RKO (cell line): ENCODE measurements at places on chromosomes 3 and 15.

GRCh38 chr15:56883088-56883487 is 35.4 kb upstream of the TCF12 start:
- no peak for DNase-seq

DNA sequence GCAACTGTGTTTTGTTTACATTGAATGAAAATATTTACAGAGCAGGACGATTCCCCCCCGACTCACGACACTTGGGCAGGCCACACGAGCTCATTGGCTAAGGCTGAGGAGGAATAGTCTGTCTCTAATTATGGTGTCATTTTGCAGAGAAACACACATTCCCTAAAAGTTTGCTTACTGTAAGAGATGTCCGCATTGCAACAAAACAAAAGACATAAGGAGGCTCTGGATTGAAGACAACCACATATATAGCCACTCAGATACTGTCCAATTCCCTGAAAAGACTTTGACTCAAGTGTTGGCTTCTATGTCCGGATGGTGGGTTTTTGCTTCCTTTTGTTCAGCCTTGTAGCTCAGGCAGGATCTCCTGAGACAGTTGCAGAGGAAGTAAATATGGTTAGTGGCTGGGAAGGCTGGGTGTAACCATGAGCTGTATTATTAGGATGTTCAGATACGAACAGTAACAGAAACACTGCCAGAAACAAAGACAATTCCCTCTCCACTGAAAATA is 170.4 kb downstream of the KLHL25 start:
- no peak for DNase-seq

GRCh38 chr3:58000306-58001085 is 7.7 kb upstream of the FLNB start:
- DNase-seq: no peak

GRCh38 chr3:4656059-4656458 is 162.9 kb downstream of the ITPR1 start:
- DNase-seq: peak; percentile 25

DNA sequence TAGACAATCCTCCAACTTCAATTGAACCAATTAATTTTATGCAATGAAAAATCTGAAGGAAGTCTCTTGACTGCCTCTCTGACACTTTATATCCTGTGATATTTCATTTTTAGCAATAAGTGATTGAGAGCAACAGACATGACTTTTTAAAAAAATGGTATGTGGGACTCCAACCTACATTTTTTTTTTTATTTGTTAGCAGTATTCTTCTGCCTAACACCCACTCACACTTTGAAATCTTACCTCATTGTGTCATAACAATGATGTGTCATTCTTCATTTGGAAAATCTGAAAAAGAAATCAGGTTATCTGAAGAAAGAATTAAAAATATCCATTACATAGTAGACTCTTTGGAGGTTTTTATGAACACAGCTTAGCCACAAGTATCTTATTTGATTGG is 541.3 kb upstream of the KCNMB2 start:
- no peak for DNase-seq

DNA sequence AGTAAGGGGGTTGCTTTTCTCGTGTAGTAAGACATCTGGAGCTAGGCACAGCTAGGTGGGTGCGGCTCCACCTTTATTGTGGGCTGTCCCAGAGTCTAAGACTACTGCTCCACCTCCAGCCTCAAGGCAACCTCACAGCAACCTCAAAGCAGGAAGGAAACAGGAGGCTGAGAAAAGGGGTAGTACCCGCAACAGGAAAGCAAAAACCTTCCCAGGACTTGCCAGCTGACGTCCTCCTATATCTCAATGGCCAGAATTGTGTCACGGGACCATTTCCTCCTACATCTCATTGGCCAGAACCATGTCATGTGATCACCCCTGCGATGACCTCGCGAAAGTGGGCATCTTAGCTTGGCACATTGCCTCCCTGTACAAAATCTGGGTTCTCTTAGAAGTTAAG is 4.3 kb upstream of the GPR160 start:
- DNase-seq: no peak

DNA sequence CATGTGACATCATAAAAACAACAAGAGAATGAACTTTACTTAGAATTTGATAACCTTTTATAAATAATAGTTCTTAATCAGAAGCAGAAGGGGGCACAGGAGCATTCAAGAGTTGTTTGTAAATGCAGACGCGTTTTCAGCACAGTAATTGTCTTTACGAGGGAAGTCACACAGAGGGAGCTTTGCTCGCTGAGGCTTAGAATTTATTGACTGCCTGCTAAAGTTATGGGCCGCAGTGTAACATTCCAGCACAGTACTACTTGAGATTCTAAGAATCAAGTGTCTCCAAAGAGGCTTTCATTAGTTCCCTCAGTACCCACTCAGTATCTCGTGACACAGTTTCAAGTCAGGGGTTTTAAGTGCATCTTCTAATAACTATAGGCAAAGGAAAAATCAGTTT is 288.7 kb downstream of the NR2F2 start:
- no peak for DNase-seq

DNA sequence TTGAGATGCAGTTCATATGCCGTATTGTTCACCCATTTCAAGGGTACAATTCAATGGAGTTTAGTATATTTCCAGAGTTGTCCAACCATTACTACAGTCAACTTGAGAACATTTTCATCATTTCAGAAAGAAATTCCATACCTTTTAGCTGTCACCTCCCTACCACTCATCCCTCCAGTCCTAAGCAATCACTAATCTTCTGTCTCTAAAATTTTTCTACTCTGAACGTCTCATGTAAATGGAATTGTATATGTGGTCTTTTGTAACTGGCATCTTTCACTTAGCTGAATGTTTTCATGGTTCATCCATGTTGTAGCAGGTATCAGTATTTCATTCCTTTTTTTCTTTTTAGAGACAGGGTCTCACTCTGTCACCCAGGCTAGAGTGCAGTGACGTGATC is 51.1 kb downstream of the CMTM7 start:
- DNase-seq: peak; percentile 22

DNA sequence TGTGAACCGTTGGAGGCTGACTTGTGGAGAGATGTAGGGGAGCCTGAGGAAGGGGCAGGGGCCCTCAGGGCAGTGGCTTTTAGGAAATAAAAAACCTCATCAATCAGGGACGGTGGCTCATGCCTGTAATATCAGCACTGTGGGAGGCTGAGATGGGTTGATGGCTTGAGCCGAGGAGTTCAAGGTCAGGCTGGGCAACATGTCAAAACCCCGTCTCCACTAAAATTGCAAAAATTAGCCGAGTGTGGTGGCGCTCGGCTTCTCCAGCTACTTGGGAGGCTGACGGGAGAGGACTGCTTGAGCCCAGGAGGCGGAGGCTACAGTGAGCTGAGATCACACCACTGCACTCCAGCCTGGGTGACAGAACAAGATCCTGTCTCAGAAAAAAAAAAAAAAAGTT is 7.6 kb downstream of the TTC23 start:
- DNase-seq: no peak

GRCh38 chr3:13577181-13578121 is 28.5 kb downstream of the FBLN2 start:
- no peak for DNase-seq

DNA sequence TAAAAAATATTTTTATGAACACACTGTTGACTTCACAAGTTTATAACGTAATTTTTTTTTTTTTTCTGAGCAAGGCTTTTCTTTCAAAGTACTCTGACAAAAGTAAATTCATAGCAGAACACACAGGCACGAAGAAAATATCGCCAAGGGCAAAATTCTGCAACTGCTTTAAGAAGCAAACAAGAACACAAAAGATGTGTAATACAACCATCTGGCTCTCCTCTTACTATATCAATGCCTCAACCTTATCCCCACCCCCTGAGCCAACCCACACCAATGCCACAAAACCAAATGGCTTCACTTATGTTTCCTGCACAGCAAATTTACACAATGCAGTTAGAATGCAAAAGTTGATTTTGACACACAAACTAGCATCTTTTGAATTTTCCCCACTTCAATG is 274.2 kb downstream of the FOXP1 start:
- no peak for DNase-seq

- no peak for DNase-seq
Measured at GRCh38 chr3:152292366-152292765, 23.6 kb downstream of the MBNL1 start.

GRCh38 chr3:102802819-102803420 is 368.1 kb downstream of the ZPLD1 start:
- DNase-seq: no peak

DNA sequence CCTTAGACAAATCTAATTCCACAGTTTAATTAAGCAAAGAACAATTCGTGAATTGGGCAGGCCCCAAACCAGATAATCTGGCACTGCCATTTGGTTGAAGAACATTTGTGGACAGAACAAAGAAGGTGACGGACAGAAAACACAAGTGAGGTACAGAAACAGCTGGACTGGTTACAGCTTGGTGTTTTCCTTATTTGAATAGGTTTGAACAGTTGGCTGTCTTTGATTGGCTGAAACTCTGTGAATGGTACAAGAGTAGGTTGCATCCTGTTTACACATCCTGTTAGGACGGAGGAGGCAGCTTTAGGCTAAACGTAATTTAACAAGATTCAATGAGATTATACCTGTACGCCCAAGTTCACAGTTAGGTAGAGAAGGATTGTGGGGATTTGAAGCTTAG is 114.4 kb downstream of the LPP start:
- DNase-seq: no peak

DNA sequence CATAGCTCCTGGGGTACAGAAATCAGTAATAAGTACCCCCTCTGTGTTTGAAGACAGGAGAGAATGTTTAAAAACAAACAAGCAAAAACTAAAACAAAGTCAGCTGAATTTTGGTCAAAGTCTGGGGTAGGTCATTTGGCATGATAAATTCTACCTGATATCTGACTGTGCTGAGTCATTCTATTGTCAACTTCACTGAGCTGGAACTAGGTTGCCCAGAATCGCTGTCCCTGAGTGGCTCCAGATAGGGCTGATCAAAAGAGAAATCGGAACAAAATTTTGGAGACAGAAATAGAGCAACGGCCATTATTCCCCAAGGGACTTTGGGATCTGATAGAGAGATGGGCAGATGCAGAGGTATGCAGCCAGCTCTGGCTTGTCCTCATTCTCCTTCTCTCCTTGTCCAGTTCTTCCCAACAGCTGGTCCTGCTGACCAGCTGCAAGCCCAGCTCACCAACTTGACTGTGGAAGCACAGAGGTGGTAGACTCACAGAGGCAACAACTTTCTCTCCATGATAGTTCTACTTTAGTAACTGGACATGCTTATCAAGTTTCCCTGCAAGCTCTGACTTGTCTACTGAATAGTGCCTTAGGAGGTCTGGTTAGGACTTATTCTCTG is 57.3 kb upstream of the MYRIP start:
- no peak for DNase-seq

GRCh38 chr3:149020839-149021252 is 29.5 kb downstream of the GYG1 start:
- DNase-seq: no peak

GRCh38 chr3:195583831-195584542 is at the start of gene APOD:
Gene APOD, minus strand, starts transcription at chr3:195583940. Its CDS starts 4,479 bp downstream, at chr3:195579461.
- DNase-seq: no peak

- DNase-seq: no peak
Measured at GRCh38 chr15:66763186-66764071, 61.4 kb downstream of the SMAD6 start.

DNA sequence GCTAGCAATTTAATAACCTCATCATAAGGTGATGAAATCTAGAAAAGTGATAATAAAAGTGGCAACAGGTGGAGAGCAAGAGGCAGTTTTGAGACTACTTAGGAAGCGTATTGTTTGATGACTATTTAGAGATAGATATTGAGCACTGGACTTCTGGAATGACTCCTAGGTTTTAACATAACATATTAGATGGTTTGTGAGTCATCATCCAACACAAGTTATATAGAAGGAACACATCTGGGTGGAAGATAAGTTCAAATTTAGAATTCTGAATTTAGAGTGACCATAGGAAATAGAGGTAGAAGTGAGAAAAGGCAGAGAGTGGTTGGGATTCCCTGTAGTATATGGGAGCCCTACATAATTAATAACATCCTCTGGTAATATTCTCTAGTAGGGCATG is 282.8 kb upstream of the ALCAM start:
- DNase-seq: no peak

- no peak for DNase-seq
Measured at GRCh38 chr15:77033729-77034671, 36.9 kb downstream of the TSPAN3 start.
